Natural killer cell treated with Interleukin-12 subunit alpha and Interleukin-12 subunit beta and Interleukin-15 and Interleukin-18, amount 100 ng/mL, for 72 hours (primary cell): ENCODE measurements at places on chromosomes 13 and 19.

DNA sequence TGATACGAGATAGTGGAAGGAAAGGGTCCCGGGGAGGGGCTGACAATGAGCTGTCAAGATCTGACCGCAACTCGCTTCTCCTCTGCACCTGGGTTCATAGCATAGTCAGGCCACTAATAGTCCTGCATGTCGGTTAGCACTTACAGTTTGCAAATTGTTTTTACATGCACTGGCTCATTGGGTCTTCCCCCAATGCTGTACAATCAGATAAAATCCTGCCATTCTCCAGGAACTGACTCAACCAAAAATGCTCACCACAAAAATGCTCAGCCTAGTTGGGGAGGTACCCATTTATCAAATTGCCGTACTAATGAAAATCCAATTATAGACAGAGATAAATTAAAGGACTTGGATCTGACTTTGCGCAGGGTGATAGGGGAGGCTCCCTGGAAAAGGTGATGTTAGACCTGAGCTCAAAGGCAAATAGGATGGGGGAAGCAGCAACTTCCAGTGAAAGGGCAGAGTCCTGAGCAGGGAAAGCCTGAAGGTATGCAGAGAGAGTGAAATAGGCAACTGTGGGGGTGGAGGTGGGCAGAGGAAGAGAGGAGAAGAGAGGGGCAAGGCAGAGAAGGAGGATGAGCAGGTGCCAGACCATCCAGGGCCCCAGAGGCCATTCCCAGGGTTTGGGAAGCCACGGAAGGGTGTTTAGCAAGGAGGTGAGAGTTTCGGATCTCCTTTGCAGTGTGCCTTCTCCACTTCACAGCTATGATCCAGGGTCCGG, 326.1 kb upstream of the TSHZ3 start:
- no peaks in the 10 kb centered on the region for H3K36me3 ChIP-seq
- peaks cover 42% of the 10 kb centered on the region for H3K27me3 ChIP-seq
- H3K27ac ChIP-seq: no peak overlapping the region
- no peak overlapping the region for H3K4me3 ChIP-seq
- no peaks in the 10 kb centered on the region for H3K4me1 ChIP-seq
- no peak for DNase-seq

DNA sequence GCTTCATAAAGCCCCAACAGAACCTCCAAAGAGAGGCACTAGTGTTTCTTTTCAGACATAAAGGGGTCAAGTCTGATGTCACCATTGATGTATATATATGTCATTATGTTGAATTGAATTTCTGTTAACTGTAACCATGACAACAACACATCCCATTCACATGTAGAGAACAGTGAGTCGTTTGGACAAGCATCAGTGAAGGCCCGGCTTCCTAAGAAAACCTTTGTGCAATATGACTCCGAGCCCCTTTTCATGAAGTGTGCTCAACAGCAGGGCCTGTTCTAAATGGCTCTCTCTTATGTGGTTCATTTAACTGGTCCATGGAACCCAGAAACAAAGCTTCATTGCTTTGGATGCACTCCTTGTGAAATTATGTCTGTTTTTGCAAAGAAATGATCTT, 67.2 kb upstream of the UBL3 start:
- H3K4me3 ChIP-seq: no peak overlapping the region
- peaks cover 7% of the 10 kb centered on the region for H3K4me1 ChIP-seq
- H3K36me3 ChIP-seq: no peaks in the 10 kb centered on the region
- no peak for DNase-seq

GRCh38 chr13:73754727-73755292, 379.4 kb downstream of the KLF12 start:
- H3K27me3 ChIP-seq: no peaks in the 10 kb centered on the region
- no peak overlapping the region for H3K4me3 ChIP-seq
- peaks cover 14% of the 10 kb centered on the region for H3K4me1 ChIP-seq
- H3K27ac ChIP-seq: no peak overlapping the region
- no peaks in the 10 kb centered on the region for H3K36me3 ChIP-seq

DNA sequence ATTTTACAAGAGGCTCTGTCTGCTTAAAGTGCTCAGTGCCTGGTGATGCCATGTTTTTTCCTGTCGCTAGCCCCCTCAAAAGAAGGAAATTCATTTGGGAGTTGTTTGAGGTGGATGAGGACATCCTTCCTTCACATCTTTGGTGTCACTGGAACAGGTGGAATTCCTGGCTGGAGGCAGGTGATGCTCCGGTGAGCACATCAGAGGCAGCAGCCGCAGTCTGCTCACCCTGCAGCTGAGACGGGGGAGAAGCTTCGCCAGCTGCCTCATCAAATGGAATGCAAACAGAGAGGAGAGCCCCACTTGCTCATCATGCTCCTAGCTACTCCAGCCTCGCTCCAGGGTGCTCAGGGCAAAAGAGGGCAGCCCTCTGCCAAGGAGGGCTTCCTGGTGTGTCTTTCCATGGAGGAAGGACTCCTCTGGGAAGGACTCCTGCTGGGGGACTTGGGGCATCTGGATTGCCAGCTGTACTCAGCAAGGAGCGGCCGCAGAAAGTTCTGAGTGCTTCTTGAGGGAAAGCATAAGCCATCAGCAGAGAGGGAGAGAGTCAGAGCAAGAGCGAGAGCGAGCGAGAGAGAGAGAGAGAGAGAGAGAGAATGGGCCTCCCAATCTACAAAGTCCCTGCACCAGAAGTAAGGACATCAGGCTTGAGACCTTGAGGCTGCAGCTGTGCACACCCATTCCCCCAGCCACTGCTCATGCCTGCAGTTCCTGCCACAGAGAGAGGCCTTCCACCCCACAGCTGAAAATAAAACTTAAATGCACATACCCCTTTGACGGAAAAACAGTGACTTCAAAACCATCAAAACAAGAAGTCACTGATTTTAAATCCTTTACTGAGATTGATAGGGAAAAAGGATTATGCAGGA, 74.3 kb upstream of the UBL3 start:
- no peak overlapping the region for H3K4me3 ChIP-seq
- peak overlapping the region; percentile 19 for H3K27ac ChIP-seq
- peaks cover 8% of the 10 kb centered on the region for H3K27me3 ChIP-seq
- no peak for DNase-seq
- peaks cover 6% of the 10 kb centered on the region for H3K4me1 ChIP-seq
- no peaks in the 10 kb centered on the region for H3K36me3 ChIP-seq

- DNase-seq: peak; percentile 80
- no peaks in the 10 kb centered on the region for H3K36me3 ChIP-seq
These were observed 1.4 kb downstream of the RNF126 start for GRCh38 chr19:661427-662196.
